Renal cortex interstitium (tissue), 15 donors: ENCODE measurements at places on chromosomes 3 and 15. TPM values are rescaled to one million over a fixed set of nuclear protein-coding genes. Genes with fewer than 3 reads are reported as not detected.

- no peak for DNase-seq
Observed at GRCh38 chr3:6679510-6679909, 181.4 kb upstream of the GRM7 start.

DNA sequence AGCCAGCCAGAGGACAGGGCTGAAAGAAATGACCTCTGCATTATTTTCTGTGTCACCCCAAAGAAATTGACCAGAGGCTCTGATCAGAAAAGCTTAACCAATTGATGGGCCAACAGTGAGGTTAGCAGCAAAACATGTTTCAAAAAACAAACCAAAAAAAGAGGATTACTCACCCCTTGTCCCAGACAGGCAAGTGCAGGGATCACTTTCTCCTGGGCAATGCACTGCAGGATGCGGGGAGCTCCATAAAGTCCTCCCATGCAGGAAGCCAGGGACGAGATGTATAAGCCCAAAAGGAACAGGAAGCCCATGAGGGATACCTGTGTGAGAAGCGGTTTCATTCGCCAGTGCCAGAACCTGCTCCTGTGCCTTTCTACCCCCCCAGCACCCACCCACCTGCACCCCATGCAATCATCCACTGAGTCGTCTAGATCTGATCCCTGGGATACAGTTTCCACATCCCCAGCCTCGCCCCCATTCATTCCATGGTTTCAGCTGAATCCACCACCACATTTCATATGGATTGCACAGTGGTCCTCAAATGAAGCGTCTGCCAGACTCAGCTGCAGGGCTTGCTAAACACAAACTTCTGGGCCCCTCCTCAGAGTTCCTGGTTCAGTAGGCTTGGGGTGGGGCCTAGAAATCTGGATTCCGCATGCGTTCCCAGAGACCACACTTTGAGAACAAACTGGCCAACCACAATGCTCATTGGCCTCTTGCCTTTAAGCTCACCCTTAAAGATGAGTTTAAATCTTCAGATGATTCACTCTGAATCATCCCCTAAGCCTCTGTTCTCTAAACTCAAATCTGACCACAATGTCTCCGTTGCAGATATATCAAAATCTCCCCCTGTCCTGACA is 54.4 kb upstream of the HEG1 start:
- DNase-seq: no peak

DNA sequence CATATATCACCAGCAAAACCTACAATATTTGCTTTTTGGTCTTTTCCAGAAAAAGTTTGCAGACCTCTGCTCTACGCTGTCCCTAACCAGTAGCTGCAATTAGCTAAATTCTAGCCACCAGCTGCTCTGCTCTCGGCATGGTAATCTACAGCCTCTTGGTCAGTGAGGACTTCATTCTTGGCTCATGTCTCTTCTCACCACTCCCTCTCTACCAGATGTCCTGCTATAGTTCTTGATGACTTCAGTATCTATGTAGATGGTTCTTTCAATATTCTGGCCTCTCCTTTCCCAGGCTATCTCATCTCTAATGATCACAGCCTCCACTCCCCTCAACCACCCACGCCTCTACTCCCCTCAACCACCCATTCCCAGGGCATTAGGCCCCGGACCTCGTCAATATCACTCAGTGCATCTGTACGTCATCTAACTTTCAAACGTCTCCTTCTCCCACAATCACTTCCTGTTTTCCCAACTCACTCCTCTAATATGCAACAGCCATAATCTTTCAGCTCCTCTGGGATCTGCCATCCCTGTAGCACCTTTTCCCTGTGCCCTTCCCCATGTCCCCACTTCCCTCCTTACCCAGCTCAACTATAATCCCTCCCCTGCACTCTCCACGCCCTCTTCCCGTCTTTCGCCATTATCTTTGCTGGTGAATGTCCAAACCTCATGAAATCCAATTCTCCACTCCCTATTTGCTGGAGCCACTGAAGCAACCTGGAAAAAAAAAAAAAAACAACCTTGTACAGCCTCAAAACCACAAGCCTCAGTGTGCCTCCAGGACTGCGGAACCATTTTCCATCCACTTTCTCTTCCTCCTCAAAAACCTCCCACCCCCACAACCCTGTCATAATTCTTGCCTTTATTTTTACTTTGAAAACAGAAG is 429.4 kb upstream of the PROK2 start:
- DNase-seq: no peak

GRCh38 chr3:158950178-158950901 is 148.5 kb downstream of the MFSD1 start:
- no peak for DNase-seq

DNA sequence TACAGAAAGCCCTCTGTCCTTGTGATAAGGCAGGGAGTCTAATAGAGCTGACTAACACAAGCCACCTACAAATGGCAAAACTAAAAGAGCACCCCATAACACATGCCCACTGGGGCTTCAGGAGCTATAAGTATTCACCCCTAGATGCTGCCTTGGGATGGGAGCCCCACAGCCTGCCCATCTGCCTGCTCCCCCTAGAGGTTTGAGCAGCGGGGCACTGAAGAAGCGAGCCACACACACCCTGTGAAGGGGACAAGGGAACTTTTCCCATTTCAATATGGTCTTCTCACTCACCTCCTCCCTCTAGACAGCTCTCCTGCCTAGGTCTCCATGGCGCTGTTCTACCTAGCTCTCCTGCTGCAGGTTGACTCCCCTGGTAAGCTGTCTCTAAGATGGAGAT is 261.0 kb downstream of the SHQ1 start:
- DNase-seq: no peak

- no peak for DNase-seq
Observed at GRCh38 chr3:117820658-117821299, 1111.2 kb downstream of the TUSC7 start.

- DNase-seq: no peak
Observed at GRCh38 chr15:38163658-38164057, 89.0 kb upstream of the SPRED1 start.

The XCR1 gene
- not detected for polyA plus RNA-seq

The SEMA3F gene
- polyA plus RNA-seq: 57.6 TPM

The SLC6A11 gene
- polyA plus RNA-seq: 0.11 TPM

The PPP1R14D gene
- 0.27 TPM for polyA plus RNA-seq
